ENCODE measurements at places on chromosomes 4 and X. TPM values are rescaled to one million over a fixed set of nuclear protein-coding genes. Genes with fewer than 3 reads are reported as not detected.

Gene GPM6B
- 57.2 TPM for total RNA-seq

GRCh38 chrX:10676235-10676957 is 56.0 kb upstream of the MID1 start:
- DNase-seq, result no peak

GRCh38 chr4:7641712-7642111 is 207.0 kb upstream of the PSAPL1 start:
- no peak for DNase-seq

GRCh38 chr4:10033191-10033881 is 12.0 kb upstream of the SLC2A9 start:
- DNase-seq, result no peak

DNA sequence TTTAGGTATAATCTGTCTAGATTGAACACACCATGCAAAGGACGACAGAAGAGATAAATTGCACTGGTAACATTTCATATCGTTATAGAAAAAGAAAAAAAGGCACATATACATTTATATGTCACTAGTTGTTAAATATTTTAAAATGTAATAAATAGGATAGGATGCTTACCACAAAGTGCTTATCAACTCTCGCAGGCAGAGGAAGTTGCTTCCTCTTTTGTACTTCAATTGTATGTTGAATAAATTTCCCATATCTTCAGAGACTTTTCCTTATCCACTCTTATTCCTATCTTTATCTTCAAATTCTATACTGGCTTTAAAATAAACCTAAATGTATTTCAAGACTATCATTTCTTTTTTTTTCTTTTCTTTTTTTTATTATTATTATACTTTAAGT is 163.3 kb upstream of the SPOCK3 start:
- no peak for DNase-seq

Gene MAGED4
- 4.6 TPM for total RNA-seq

- no peak for DNase-seq
Measured at GRCh38 chr4:30495651-30496310, 224.4 kb upstream of the PCDH7 start.

GRCh38 chrX:40197071-40197470 is 99.3 kb upstream of the BCOR start:
- no peak for DNase-seq

Gene POLR2B
- 72.9 TPM for total RNA-seq

All from esophagus muscularis mucosa (tissue), 4 donors.